ENCODE measurements at places on chromosomes 7 and 10.

- DNase-seq, result no peak
These were observed 35.4 kb upstream of the TSPAN13 start for GRCh38 chr7:16718111-16718656.

- peak; percentile 39 for DNase-seq
These were observed at the start of gene PTPRN2 for GRCh38 chr7:158587162-158588084. PTPRN2 (minus strand) TSS chr7:158587823.

DNA sequence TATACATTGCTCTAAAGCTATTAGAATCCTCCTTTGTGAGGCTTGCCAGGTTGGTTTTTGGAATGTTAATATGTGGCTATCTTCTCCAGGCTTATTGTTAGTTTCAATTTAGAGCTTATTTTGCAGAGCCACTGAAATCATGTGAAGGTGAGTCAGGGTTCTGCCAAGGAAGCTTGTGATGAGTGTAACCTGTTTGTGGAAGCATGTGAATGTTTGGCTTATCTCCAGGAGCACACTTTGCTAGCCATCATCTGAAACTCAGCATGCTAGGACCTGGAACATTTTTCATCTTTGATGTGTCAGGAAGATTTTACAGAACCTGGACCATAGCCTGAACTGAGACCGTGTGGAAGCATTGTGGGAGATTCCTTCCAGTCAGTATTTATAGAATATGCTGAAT, 197.3 kb downstream of the PPP1R9A start:
- DNase-seq, result no peak

- no peak for DNase-seq
These were observed 51.3 kb downstream of the POLL start for GRCh38 chr10:101536800-101537199.

Data from fibroblast of gingiva (primary cell).